Substantia nigra (tissue), 51 donors: ENCODE measurements at places on chromosomes 2 and 18.

DNA sequence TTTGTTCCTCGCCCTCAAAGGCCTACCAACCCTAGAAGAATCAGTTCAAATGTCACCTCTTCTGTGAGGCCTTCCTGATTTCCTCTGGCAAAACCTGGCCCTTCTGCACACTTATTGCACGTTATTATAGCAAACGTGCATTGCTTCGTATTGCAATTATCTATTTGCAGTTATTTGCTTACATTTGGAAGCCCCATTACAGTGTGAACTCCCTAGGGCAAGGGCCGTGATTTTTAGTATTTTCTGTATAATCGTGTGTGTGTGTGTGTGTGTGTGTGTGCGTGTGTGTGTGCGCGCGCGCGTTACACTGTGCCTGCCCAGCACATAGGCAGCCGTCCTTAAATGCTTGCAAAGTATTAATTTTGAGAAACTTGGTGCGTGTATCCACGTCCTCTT, 460 bp upstream of the SEMA4F start:
- DNase-seq: no peak

GRCh38 chr2:83661711-83662110, 797.4 kb downstream of the SUCLG1 start:
- no peak for DNase-seq

DNA sequence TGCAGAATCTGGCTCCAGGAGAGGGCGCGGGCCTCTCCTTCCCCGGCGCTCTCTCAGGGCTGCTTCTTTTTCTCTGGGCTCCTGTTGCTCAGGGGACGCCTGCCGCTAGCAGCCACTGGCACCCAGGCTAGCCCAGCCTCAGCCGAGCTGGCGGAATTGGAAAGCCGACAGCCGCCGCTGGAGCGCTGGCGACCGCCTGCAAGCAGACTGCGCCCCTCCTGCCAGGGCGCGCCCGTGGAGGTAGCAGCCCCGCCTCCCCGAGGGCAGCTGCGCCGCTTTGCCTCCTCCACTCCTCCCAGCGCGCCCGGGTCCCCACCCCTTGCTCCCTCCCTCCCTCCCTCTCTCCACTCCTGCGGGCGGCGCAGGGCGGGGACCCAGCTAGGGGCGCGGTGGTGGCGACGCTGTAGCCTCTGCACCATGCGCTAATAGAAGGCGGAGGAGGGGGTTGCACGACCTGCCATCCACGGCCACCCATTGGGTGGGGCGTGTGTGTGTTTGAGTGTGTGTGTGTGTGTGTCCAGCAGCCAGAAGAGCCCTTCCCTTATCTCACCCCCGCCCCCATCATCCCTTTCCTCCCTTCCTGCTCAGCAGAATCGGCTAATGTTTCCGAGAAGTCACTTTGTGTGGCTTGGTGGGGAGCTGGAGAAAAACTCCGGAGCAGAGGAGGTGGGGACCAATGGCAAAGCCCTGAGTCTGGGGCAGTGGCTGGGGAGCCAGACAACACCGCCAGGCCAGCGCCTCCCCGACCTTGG, at the start of gene SCN9A:
Gene SCN9A, minus strand, starts transcription at position 209 of the 752 bp plus-strand sequence. CDS start 64,188 bp downstream, outside the sequence.
- DNase-seq: no peak

GRCh38 chr2:27262379-27263286, at the start of gene SLC30A3:
SLC30A3 (minus strand) TSS chr2:27263047; CDS start chr2:27262906, 141 bp downstream.
- DNase-seq: peak; percentile 10

DNA sequence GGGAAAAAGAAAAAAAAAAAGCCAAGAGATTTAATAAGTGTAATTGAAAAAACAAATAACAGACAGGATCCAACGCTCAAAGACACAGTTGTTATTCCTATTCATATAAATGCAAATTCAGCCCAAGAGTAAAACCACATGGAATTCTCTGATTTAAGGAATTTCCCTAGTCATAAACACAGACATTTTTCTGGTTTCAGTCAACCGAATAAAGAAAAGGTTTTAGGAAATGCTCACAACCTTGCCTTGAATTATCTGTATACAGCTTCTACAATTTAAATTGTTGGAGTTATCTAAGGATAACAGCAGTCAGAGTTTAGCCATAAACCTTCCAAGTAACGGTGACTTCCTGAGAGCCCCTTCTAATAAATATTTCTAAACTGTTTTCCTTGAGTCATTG, 122.7 kb downstream of the VWC2L start:
- DNase-seq: no peak

DNA sequence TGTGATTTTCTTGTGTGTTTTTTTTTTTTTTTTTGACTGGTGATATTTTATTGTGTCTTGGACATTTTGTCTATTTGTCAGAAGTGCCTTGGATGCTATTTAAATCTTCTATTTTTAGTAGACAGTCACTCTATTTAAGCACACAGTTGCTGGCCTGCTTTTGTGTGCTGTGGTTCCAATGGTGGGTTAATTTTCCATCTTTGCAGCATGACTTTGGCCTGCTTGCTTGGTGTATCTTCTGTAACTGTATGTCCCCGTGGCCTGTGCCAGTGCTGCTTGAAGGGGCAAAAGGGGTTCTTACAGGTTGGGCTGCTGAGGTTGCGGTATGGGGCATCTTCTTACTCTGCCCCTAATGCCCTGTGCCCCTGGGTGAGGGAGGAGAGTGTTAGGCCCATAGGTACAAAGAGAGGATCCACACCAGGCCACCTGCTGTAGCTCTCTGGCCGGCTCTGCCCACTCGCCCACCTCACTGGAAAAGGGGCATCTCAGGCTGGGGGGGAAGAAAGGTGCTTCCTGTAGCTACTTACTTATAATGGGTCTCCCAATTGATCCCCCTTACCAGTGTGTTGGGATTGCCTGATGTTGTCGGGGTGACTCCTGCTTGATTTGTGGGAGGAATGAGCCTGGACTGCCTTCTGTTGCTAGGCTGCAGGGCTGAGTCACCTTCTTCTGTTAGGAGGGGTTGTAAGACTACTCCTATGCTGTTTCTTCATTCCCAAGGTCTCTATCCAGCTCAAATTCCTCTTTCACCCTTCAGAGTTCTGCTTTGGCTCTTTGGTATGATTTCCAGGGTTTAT, 490.0 kb upstream of the HS6ST1 start:
- DNase-seq: no peak

GRCh38 chr18:73270920-73271634, 403.3 kb upstream of the NETO1 start:
- no peak for DNase-seq

GRCh38 chr2:224190936-224191270, 151.8 kb upstream of the SERPINE2 start:
- no peak for DNase-seq

- DNase-seq: no peak
Observed at GRCh38 chr2:127094509-127095366, 12.2 kb downstream of the BIN1 start.

- DNase-seq: no peak
Observed at GRCh38 chr18:68665628-68666027, 49.3 kb downstream of the TMX3 start.

DNA sequence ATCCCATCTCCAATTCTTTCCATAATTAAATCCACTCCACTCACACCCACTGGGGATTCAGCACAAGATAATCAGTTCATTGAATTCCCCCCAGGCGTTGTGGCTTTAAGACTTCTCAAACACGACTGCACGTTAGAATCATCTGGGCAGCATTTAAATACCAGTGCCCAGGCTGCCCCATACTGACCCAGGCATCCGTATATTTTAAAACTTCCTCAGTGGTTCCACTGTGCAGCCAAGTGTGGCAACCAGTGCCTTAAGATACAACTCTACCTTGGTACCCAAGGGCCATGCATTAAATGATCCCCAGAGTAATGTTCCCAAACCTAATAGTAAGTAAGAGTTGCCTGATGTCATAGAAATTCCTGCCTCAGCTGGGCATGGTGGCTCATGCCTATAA, 54.3 kb upstream of the BZW1 start:
- DNase-seq: no peak

DNA sequence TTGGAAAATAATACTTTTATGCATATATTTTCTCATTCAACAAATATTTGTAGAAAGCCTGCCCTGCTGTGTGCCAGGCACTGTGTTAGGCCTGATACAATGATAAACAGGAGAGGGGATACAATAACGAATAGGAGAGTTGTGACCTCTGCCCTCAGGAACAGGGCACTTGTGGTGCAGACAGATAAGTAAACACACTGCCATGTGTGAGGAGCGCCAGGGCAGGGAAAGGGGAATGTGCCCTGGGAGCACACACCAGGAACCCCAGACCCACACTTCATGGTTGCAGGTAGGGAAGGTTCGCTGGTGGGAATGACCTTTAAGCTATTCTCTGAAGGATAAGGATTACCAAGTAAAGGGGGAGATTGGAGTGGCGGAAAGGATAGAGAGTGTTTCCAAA, 42.2 kb upstream of the DSC1 start:
- DNase-seq: no peak

DNA sequence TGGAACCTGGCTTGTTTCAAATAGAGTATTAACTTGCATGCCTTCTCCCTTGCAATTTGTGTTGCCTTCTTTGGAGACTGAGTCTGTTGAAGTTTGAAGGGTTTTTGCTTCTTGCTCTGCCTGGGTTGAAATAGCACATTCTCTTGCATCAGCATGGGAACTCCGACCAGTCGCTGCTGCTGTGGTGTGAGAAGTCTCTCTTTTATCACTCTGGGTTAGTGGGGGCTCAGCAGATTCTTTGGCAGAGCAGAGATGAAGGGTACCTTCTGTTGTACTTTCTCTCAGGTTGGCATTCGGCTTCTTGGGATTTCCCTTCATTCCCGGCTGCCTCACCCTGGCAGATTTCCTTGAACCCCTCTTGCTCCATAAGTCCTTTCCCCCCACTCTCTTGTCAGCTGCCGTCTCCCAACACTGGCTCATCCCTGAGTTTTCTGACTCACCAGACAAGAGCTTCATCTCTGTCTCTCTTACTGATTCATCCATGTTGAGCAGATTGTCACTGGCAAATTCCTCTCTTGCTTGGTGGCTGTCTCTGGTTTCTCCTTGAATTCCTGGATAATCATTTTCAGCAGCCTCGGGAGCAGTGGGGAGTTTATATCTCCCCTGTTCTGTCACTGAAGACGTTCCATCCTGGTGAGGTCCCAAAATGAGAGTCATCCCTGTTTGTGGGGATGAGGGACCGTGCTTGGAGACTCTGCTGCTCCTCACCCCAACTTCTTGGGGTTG, 49.9 kb downstream of the ALPK2 start:
- no peak for DNase-seq

DNA sequence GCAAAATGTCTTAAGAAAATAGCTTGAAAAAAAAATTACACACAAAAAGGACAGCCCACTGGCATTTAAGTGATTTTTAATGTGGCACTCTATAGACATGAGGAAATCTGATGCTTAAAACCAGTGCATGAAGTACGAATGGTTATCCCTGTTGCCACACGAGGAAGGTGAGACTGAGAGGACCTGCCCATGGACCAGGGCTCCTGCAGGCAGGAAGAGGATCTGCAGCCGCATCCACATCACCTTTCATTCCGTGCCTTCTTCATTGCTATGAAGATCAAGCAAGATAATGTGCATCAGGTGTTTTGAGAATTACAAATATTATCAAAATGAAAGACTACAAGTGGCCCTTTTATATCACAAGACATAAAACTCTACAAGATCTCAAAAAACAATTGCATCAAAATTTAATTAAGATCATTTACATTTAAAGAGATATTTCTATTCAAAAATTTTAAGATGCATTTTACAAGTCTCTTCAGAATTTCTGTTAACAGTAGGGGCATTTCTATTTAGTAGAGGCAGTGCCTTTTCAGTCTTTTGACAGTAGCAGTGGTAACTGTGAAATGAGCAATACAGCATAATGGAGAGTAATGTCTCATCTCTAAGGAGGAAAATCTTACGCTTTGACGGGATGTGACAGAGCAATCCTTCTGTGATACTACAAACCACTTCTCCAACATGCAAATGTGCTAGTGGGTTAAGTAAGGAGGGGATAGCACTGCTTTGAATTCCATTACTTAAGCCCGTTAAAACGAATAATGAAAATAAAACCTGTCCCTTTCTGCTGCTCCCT, 83.4 kb downstream of the SLC5A7 start:
- DNase-seq: no peak

- DNase-seq: no peak
Observed at GRCh38 chr2:208066016-208066415, 40.7 kb upstream of the PLEKHM3 start.

- no peak for DNase-seq
Observed at GRCh38 chr2:224242561-224242960, 159.3 kb downstream of the FAM124B start.

GRCh38 chr18:76842837-76843530, 20.6 kb downstream of the ZNF236 start:
- DNase-seq: no peak

DNA sequence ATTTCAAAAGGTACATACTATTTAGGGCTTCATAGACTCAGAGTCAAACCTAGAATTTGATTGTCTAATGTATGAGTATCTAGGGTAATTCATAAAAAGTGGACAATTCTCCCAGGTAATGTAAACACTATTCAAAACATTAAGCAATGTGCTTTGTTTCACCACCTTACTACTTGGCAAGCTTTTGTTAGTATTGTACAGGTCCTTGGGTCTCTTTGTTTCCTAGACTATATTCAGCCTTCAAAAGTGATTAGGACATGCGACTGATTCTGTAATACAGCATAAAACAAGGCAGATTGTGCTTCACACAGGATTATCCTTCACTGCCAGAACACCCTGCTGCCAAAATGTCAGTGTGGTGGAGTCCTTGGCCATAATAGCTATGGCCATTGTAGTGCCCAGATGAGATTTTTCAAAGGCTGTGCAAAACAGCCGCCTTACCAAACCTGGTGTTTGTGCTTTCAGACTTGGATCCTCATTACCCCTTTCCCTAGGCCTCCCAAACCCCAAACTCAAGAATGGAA, 90.1 kb upstream of the CAVIN2 start:
- DNase-seq: no peak

DNA sequence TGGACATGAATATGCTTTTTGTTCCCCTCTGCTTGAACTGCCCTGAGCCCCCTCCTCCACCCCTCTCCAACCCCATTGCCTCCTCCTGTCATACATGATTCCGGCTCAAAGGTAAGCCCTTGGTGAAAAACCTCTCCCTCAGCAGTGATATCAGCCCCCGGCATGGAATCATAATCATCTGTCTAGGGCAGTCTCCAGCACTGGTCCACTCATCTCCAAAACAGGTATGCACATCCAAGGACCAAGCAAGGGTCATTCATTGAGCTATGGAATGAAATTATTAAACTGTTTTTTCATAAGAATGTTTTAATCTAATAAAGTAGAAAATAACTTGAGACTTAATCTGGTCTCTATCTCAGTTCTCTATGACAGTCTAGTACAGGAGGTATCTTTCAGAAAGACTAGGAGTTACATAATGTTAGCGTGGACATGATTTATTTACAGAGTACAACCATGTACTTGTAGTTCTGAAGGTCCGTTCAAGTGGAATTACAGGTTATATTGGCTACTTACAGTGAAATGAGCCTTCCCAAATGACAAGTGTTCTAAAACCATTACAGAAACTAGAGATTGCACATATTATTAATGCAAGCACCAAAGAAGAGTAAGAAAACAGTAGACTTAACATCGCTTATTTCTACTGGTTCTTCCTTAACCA, 75.2 kb downstream of the ACVR1 start:
- no peak for DNase-seq

GRCh38 chr2:101388232-101388631, 929 bp upstream of the CREG2 start:
- no peak for DNase-seq

GRCh38 chr2:73043276-73043675, 28.2 kb downstream of the SFXN5 start:
- DNase-seq: no peak

GRCh38 chr2:230643576-230644291, 68.9 kb upstream of the CAB39 start:
- DNase-seq: no peak

- DNase-seq: no peak
Observed at GRCh38 chr2:24613154-24613814, 122.2 kb downstream of the NCOA1 start.
